ENCODE measurements at places on chromosomes 3 and 15.
A peak's percentile ranks its signal among the peaks of the same experiment; 100 is the strongest.

GRCh38 chr3:88059380-88060170, 520 bp downstream of the ZNF654 start:
- DNase-seq = no peak

DNA sequence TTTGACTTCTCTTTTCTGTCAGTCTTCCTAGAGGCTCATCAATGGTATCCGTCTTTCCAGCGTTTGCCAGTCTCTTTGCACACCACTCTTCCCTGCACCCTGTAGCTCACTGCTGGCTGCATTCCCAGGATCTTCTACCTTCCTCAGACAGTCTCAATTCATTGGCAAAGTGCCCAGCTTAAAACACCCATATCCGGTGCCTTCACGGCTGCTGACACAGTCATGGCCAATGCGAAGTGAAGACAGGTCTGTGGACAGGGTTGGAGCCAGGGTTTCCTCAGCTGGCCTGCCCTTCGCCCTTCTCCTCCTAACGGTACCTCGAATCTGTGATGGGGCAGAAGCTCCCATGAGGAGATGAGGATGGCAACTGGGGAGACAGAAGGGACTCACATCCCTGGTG, 36.1 kb downstream of the PTH1R start:
- DNase-seq = no peak

DNA sequence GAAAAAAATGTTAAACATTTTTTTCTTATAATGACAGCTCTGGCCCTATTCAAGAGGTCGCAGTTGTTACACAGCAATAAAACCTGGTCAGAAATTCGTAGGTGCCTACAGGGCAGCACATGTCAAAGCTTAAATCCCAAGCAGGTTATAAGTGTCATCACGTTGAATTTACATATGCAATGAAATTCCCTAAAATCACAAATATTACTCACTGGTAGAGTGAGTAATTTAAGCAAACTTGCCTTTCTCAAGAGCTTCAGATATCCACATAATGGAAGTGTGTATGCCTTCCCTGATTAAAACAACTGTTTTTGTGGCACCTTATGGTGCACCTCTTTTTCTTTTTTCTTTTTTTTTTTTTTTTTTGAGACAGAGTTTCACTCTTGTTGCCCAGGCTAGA, 90.7 kb upstream of the FNDC3B start:
- DNase-seq = no peak

DNA sequence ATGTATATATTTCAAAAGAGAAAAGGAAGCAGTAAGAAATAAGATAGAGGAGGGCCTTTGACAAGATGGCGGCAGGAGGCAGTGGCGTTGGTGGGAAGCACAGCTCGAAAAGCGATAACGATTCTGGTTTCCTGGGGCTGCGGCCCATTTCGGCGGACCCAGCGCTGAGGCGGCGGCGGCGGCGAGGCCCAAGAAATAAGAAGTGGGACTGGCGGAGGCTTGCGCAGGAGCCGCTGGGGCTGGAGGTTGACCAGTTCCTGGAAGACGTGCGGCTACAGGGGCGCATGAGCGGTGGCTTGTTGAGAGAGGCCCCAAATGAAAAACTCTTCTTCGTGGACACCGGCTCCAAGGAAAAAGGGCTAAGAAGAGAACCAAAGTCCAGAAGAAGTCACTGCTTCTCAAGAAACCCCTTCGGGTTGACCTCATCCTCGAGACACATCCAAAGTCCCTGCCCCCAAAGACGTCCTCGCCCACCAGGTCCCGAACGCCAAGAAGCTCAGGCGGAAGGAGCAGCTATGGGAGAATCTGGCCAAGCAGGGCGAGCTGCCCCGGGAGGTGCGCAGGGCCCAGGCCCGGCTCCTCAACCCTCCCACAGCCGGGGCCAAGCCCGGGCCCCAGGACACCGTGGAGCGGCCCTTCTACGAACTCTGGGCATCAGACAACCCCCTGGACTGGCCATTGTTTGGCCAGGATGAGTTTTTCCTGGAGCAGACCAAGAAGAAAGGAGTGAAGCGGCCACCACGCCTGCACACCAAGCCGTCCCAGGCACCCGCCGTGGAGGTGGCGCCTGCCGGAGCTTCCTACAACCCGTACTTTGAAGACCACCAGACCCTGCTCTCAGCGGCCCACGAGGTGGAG, 624.3 kb downstream of the MCTP2 start:
- no peak for DNase-seq

- no peak for DNase-seq
Measured at GRCh38 chr15:93072411-93073394, 16.3 kb downstream of the RGMA start.

GRCh38 chr15:34993877-34994276, 5.8 kb upstream of the ZNF770 start:
- no peak for DNase-seq

DNA sequence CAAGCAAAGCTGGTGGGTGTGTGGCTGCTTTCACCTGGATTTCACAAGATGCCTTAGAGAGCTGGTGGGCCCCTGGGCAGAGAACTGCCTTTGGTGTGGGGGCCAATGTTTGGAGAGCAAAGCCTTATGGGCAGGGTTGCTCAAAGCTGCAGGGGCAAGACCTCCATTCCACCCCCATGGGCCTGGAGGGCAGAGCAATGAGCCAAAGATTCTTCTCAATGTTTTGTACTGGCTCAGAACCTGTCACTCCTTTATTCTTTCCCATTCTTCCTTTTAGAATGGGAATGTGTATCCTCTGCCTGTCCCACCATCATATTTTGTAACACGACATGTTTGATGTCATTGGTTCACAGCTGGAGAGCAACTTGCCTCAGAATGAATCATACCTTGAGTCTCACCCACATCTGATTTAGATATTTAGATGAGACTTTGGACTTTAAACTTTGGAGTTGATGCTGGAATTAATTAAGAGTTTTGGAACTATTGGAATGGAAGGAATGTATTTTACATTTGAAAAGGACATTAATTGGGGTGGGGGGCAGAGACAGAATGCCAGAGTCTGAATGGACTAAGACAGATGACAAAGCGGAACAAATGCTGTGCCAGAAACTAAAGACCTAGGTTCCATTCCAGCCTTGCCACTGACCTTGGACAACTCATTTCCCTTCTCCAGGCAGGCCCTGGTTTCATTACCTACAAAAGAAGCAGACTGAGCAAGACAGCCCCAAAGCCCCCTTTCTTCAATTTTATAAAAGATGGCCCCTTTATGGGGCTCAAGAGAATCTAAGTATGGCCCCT, 72.9 kb downstream of the DAPK2 start:
- DNase-seq = no peak

GRCh38 chr3:133459400-133459799, 59.5 kb downstream of the BFSP2 start:
- no peak for DNase-seq

DNA sequence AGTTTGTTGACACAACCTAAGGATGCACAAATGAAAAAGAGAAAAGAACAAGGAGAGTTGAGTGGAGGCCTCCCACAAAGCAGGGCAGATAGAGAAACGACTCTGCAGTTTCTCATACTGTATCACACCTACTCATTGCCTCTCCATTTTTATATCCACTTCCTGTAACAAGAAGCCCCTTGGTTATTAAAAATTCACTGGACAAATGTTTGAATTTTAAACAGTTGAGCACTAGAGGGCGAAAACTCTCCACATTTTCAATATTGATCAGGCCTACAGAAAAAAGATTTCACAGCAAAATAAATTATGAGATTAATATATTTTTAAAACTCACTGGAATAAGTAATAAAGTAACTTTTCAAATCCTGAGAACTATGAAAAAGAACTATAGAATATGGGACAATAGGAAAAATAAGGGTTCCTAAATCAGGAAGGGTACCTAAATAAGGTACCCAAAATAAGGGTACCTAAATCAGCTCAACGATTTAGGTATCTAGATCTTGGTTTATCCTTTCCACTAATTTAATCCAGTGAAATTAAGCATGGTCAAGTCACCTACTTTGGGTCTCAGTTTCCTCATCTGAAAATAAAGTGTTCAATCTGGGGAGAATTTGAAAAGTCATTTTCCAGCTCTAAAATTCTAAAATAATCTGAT, 47.0 kb upstream of the PPIB start:
- DNase-seq = no peak

DNA sequence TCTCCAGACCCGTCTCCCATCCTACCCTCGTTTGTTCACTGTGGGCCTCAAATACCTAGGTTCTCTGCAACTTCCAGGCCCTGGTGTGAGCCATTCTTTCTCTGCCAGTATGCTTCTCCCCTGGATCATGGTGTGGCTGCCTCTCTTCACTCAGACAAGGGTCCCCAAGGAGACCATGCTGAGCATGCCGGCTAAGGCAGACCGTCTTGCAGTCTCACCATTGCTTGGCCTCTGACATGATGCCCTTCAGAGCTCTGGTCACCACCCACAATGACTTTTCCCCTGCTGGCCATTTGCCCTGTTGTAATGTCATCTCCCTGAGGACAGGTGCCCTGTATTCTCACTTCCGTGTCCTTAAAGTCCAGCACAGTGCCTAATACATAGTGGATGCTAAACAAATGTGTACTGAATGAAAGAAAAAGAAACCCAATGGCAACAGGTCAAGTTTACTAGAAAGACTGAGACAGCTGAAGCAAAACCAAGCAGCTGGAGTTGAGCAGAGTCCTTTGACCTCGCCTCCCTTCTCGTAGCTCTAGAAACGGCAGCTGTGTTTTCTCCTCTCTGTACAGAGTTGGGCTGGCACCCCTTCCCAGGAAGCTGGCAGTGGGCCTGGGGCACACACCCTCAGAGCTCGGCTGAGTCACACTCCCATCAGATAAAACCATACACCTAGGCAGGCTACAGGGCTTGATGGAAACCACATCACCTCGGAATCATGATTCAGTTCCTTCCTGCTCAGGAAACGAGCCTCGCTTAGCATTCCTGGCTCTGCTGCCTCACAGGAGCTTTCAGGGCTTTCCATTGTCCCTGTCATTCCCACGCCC, 8.6 kb downstream of the TLR9 start:
- no peak for DNase-seq

DNA sequence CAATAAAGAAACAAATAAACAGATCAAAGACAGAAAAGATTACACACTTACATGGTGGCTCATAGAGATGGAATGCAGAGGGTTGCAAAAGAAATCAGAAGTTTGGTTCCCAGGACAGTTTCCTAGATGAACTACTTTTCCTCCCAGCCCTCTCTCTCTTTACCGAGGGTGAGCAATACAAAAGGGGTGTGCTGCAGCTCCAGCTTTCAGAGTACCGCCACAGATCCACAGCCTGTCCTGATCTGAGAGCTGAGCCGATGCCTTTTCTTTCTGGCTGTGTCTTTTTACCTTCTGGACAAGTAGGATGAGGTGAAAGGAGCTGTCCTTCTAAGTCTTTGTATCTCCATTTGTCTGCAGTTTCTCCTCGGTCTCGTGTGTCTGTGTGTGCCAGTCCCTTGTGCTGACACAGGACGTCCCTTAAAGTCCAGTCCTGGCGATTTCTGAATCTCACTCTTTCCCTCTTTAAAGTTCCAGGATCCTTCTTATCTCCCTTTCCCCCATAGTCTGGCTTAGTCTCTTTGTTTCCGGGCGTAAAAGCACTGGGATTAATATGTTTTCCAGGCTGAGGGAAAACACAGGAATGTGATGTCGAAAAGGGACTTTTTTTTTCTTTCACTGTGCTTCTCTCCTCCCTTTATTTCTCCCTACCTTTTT, 540 bp downstream of the CCDC80 start:
- peak; percentile 11 for DNase-seq

DNA sequence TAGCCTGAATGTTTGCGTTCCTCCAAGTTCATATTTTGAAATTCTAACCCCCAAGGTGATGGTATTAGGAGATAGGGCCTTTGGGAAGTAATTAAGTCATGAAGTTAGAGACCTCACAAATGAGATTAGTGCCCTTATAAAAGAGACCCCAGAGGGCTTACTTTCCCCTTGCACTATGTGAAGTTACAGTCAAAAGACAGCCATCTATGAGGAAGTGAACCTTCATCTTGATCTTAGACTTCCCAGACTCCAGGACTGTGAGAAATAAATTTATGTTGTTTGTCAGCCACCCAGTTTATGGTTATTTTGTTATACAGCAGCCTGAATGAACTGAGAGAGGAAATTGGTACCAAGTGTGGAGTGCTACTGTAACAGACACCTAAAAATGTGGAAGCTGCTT, 74.4 kb downstream of the DAPK2 start:
- DNase-seq = no peak

- DNase-seq = no peak
Measured at GRCh38 chr15:28959326-28959725, 73.6 kb downstream of the APBA2 start.

GRCh38 chr3:106067711-106068110, 198.9 kb upstream of the CBLB start:
- no peak for DNase-seq

DNA sequence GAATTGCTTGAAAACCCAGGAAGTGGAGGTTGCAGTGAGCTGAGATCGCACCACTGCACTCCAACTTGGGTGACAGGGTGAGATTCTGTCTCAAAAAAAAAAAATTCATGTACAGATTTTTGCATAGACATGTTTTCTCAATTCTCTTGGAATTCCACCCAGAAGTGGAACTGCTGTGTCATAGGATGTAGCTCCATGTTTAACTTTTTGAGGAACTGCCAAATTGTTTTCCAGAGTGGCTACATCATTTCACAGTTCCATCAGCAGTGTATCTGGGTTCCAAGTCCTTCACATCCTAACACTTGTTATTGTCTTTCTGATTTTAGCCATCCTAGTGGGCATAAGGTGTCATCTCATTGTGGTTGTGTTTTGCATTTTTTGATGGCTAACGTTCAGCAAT, 9.9 kb downstream of the CAPN7 start:
- no peak for DNase-seq

- DNase-seq = no peak
Measured at GRCh38 chr3:37702478-37703154, 159.1 kb upstream of the CTDSPL start.

DNA sequence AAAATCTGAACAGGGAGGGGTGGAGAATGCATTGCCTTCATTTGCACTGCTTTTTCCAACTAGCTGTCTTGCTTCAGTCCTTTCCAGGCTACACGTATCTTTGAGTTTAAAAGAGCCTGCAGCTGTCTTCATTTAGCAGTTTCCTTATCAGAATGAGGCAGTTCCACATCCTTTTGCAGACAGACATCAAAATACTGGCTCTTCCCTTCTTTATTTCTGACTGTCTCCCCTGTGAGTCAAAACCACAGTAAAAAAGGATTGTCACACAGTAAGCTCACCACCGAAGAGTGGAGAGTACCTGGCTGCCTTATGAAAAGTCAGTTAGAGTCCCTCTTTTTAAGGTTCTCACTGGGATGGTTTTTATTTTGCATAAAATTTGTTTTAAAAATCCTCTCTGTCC, 205.5 kb upstream of the CD96 start:
- no peak for DNase-seq
